Neuronal stem cell (in vitro differentiated cells): ENCODE measurements at places on chromosomes 7 and 10.

- DNase-seq: no peak
Measured at GRCh38 chr7:108308903-108309302, 147.3 kb downstream of the NRCAM start.

GRCh38 chr7:888081-889024, 12.0 kb downstream of the GET4 start:
- no peak for DNase-seq

- no peak for DNase-seq
Measured at GRCh38 chr10:121889212-121889611, 38.6 kb downstream of the ATE1 start.

DNA sequence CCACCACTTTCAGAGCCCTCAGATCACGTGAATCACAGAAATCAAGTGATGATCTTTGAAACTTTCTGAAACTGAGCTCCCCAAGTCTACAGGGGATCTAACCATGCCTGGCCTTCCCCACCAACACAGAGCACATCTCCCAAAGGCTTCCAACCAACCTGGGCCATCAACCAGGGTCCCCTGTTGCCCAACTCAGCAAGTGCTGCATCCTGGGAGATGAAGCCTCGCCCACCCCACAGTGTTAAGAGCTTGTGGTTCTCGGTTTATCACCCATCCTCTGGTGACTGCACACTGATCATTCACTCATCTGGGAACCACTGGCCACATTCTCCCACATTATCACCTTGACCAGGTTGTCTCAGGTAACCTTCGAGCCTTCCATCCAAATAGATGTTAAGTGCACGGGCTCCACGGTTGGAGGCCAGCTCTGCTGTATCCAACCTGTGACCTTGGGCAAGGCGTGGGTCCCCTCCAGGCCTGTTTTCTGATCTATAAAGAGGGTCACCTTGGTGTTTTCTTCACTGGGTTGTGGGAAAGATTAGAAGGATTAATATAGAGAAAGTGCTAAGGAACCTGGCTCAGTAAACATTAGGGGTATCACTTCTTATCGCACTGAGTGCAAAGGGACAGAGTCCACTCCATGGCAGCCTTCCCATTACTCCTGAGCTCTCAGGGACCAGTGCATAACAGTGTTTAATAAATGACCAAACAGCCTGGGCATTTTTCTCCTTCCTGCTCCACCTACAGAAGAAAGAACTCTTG, 3.6 kb downstream of the ZNF488 start:
- no peak for DNase-seq

DNA sequence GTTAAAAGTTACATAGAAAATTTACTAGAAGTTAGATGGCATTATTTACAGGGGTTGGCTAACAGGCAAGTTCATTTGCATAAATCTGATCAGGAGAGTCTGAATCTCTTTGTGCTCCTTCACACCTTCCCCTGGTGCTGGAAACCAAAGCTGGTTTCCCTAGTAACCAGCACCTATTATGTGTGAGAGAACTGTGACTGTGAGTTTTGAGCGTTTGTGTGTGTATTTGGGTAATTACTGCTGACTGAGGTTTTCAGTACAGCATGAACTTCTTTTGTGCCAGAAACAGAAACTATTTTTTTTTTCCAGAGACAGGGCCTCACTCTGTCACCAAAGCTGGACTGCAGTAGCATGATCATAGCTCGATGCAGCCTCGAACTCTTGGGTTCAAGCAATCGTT, 10.3 kb upstream of the IFIT1B start:
- no peak for DNase-seq

- no peak for DNase-seq
Measured at GRCh38 chr7:49522111-49522510, 251.3 kb upstream of the VWC2 start.

DNA sequence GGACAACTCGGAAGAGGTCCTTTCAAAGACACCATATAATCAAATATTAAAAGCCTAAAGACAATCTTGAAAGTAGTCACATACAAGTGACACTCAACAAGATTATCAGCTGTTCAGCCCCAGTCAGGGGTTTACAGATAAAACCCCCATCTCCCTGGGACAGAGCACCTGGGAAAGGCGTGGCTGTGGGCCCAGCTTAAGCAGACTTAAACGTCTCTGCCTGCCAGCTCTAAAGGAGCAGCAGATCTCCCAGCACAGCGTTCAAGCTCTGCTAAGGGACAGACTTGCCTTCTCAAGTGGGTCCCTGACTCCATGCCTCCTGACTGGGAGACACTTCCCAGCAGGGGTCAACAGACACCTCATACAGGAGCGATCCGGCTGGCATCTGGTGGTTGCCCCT, 18.0 kb downstream of the CDCA7L start:
- DNase-seq: no peak

- no peak for DNase-seq
Measured at GRCh38 chr10:79098596-79099015, 29.8 kb downstream of the ZMIZ1 start.

DNA sequence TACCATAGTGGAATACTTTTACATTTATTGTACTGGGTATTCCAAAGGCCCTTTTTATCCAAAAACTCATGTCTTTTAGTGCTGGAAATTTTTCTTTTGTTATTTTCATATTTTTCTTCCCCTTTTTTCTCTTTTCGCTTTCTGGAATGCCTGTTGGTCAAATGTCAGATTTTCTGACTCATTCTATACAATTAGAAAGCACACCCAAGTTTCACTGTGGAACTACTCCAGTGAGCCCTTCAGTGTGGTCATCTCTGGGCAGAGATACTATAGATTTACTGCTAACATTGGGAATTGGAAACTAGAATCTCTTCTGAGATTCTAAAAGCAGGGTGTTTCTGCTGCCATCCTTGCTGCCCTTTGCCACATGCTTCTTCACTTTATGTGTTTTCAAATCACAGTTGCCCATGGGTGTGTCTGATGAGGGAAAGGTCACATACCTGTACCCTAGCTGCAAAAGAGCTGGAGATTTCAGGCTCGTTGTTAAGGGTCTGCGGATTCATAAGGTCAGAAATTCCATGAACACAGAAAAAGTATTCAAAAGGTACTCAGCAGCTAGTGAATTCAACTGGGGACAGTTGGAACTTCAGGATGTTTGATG, 5.6 kb upstream of the WASL start:
- no peak for DNase-seq

- peak; percentile 83 for DNase-seq
Measured at GRCh38 chr10:131726076-131726880, 174.5 kb upstream of the PPP2R2D start.

GRCh38 chr7:79272938-79273337, 180.5 kb downstream of the MAGI2 start:
- no peak for DNase-seq

DNA sequence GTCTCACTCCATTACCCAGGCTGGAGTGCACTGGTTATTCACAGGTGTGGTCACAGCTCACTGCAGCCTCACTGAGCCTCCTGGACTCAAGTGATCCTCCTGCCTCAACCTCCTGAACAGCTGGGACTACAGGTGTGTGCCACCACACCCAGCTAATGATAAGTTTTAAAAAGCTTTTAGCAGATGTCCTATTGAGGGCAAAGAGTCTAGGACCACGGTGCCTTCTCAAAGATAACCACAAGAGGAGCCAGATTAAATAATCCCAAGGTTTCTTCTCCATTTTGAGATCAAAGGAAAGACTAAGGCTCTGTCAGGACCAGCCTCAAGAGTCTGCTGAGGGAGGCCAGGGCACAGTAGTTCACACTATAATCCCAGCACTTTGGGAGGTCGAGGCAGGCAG, 4.7 kb downstream of the ATP5MF start:
- DNase-seq: no peak

- no peak for DNase-seq
Measured at GRCh38 chr10:46998595-46998994, 87.4 kb downstream of the PTPN20 start.
